ENCODE measurements at places on chromosomes 3 and 15.

GRCh38 chr15:100730655-100731266 lies 128.4 kb downstream of the ASB7 start:
- DNase-seq, result no peak

- no peak for DNase-seq
Measured at GRCh38 chr15:33822479-33822878, 145.8 kb upstream of the CHRM5 start.

GRCh38 chr3:176554264-176554663 lies 643.0 kb downstream of the TBL1XR1 start:
- no peak for DNase-seq

- no peak for DNase-seq
Measured at GRCh38 chr3:46594723-46595122, 17.6 kb upstream of the FAM240A start.

- DNase-seq, result no peak
Measured at GRCh38 chr3:32686713-32687112, 1.7 kb downstream of the CNOT10 start.

GRCh38 chr15:63402498-63403253 lies 21.0 kb upstream of the CA12 start:
- peak; percentile 67 for DNase-seq

DNA sequence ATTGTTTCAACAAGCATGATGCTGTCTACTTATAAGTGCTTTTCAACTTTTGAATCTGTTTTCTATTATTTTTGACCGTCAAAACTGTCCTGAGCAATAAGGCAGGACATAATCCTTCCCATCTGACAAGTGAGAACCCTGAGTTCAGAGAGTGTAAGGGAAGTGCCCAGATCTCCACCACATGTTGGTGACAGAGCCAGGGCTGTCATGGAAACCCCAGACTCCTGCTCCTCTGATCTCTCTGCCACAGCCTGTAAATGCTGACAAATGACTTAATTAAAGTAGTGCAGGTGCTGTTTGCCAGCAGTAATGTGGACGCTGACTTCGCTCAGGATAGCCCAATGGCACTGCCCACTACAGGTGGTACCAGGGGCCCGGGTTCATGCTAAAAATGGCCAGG lies 40.3 kb downstream of the SPSB4 start:
- no peak for DNase-seq

DNA sequence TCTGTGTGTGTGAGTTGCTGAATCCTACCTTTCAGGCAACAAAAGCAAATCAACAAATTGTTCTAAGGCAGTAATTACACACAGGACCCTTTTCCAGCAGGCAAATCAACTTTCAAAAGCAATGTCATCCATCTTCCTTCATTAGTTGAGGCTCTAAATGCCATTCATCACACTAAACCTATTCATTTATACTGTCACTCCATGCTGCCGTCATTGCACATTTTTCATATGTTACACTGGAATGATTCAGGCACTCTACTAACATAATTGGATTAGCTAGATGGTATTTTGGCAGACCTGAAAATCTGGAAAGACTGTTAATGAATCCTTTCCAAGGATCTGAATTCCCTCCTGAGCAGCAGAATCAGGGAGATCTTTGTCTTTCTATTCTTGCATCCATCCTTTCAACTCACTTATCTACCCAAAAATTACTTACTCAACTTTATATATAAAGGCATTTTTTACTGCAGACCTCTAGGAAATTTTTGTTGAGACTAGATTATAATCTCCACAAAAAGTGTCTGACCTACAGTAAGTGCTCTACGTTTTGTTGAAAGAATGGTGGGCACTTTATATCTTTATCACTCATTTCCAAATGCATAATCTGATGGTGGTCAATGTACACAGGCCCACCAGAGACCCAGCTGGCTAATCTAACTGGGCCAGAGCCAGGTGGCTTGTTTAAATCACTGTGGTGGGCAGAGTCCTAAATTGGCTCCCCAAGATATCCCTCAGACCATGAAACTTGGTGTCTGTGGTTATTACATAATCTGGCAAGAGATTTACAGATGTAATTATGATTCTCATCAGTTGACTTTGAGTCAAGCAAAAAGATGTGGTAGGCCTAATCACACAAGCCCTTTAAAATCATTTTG lies 25.0 kb downstream of the MIX23 start:
- DNase-seq, result no peak

DNA sequence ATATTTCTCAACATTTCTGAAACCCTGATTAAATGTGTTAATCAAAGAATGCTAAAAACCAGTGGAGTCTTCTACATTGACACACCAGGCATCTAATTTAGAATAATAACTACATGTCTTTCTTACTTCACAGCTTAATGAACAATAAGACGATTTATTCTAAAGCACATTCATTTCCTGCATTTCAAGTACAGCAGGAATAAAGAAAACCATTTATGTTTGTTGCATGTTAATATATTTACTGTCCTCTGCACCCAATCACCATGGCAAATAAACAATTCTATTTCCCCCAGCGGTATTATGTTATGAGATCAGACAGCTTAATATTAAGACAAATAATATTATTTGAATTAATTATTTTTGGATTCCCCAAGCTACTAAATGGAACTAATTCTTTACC lies 1336.3 kb upstream of the CADM2 start:
- DNase-seq, result no peak

DNA sequence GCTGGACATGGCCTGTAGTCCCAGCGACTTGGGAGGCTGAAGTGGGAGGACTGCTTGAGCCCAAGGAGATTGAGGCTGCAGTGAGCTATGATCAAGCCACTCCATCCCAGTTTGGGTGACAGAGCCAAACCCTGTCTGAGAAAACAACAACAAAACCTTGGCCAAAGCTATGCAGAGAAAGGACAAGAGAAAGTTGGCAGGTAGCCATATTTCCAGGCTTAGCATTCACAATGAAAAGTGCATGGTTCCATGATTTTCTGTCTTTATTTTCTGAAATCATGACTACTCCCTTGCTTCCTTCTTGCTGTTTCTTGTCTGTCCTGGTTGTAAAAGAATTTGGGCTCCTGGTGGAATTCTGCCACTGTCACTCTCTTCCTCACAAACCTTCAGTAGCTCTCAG lies 284.6 kb upstream of the C2CD4B start:
- DNase-seq, result no peak

DNA sequence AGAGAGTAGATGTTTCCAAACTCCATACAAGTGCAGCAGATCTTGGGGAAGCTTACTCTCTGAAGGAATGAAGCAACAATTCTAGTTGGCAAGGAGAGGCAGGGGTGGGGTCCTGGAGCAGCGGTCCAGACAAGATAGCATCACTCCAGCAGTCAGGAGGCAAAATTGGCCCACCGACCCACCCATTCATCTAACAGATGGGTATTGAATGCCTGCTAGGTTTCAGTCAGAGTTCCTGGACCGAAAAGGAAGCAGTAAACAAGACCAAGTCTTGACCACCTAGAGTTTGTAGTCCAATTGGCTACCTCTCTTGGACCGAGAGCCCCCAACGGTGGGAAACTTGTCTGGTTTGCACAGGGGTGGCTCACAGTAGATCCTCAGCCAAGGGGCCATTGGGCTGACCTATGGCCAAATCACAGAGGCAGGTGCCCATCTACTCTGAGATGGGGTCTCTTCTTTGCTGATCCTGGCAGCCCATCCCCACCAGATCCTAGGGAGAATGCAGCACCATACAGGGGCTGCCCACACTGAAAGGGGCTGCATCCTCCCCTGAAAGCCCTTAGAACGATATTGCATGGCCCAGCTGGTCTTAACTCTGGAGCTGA lies 74.3 kb downstream of the CORO2B start:
- no peak for DNase-seq

DNA sequence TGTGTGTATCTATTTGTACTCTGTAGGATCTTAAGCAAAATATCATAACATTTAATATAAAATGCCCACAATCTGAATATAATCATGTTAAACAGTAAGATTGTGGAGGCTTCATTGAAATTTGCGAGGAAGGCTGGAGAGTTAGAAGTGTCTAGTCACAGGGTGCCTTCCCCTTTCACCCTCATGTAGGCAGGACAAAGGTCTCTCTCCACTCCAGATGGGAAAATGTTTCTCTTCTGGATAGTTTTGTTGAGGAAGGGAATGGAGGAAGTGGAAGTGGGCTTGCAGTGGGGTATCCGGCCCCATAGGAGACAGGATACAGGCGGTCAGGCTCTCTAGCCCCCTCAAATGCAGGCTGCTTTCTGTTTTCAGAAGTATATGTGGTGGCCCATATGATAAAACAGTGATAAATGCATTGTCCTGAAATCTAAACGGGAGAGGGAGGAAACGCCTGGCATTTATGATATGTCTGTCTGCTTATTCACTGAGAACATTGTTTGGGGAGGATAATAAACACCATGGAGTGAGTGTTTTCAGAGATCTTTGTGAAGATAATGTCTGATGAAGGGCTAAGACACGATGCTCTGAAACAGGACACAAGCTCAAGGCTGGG lies 13.3 kb upstream of the MYZAP start:
- DNase-seq, result peak; percentile 95

GRCh38 chr15:58934521-58934920 lies 1.0 kb upstream of the SLTM start:
- no peak for DNase-seq

DNA sequence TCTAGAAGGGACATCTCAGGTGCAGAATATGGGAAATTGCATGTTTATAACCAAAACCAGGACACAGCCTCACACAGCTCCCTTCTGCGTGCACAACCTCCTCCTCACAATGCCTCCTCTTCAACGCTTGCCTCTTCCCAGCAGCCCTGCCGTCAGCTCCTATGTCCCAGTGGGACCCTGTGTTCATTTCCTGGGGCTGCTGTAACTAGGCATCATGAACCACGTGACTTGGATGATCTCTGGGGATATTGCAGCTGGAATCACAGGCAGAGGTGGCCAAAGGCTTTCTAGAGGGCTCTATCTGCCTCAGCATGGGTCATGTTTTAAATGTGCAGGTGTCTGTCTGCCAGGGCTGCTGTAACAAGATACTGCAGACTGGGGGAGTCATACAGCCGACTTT lies 375.3 kb downstream of the OCA2 start:
- DNase-seq, result no peak

GRCh38 chr3:38990621-38991020 lies 61.1 kb downstream of the SCN11A start:
- peak; percentile 10 for DNase-seq

DNA sequence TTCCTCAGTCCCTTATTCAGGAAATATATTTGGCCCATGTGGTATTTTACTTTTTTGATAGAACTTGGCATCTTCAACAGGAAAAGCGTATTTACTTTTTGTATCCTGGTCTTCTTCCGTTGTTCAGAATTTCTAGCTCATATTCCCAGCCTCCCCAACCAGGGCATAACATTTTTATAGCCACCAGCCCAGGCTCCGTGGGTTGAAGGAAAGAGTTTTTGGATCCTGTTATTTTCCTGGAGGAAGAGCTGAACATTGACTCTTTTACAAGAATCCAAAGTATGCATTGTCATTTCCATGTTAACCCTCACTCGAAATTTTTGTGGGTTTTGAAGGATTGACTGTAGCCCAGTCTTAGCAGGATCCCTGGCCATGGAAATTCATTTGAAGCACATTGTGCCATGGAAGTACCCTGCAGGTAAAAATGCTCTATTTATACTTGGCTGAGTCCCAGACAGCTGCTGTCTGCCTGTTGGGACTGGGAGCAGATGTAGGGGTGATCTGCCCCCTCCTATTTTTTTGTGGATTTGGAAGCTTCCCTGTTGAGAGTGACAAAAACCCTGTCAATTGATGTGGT lies 98.8 kb downstream of the AKAP13 start:
- peak; percentile 79 for DNase-seq

DNA sequence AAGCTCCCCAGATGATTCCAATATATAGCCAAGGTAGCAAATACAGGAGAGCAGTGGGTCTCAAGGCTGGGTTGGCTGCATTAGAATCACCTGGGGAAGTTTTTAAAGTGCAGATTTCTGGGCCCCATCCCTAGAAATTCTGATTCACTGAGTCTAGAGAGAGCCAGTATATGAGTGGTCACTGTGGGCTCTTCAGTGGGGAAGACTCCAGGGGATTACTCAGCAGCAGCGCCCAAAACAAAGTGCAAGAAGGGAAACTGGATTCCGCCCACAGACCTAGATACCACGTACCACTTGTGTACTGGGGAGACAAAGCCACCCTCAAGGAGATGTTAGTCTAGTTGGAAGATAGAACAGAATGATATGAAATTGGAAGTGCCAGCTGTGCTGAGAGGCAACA lies 40.0 kb downstream of the NME9 start:
- no peak for DNase-seq

GRCh38 chr3:106349191-106349881 lies 480.5 kb upstream of the CBLB start:
- peak; percentile 79 for DNase-seq

- no peak for DNase-seq
Measured at GRCh38 chr15:33242165-33242564, 47.7 kb upstream of the FMN1 start.

DNA sequence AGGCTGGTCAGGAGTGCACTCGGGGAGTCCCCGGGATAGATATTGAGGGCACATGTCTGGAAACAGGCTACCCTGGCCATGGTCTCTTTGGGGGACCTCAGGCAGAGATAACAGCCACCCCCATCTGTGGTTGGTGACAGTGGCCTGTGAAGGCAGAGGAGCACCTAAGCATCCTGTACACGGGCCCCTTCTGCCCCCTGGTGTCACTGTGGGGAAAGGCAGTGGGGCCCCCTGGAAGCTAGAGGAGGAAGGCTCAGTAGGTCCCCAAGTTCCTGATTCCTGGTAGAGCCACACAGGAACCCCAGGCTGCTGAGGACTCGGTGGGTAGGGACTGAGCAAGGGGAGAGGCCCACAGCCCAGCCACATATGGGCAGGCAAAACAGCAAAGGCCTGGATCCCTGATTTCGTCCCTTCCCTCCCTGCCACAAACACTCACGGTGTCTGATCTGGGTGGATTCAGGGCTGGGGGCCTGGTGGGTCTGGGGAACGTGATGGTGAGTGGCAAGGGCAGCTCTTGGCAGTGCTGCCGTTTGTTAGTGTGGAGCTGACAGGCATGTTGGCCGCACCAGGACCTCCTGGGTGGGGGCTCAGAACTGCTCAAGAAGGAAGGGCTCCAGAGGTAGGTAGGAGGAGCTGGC lies 14.1 kb upstream of the CXCR6 start:
- DNase-seq, result peak; percentile 12

GRCh38 chr3:167084545-167084944 lies 295.6 kb downstream of the ZBBX start:
- no peak for DNase-seq

- peak; percentile 6 for DNase-seq
Measured at GRCh38 chr3:123783050-123783689, 101.0 kb downstream of the MYLK start.

- peak; percentile 41 for DNase-seq
Measured at GRCh38 chr15:63134245-63134985, 12.8 kb downstream of the LACTB start.

DNA sequence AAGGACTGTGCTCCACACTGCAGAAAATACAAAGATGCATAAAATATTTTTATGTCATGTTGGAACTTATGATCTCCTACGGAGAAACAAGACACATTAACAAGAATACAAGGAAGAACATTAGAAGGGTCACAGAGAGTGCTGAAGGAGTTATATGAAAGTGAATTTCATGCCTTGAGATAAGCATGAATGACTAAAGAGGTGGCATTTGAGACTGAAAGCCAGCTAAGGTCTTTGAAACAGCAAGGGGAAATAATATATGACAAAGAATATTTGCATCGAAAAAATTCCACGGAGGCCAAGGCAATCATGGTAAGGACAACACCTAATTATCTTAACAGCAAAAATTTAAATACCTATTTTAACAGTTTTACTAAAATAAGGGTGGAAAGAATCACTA lies 12.5 kb downstream of the GSK3B start:
- DNase-seq, result no peak
